ENCODE measurements at places on chromosomes 13 and 19. TPM values are rescaled to one million over a fixed set of nuclear protein-coding genes. Genes with fewer than 3 reads are reported as not detected.

IGSF23 gene
- 0.53 TPM for total RNA-seq

SYCN gene
- not detected for total RNA-seq

FAAP24 gene
- total RNA-seq: 13.4 TPM

GSX1 gene
- not detected for total RNA-seq

NPAS1 gene
- 6.0 TPM for total RNA-seq

COL4A1 gene
- total RNA-seq: 96.3 TPM

CATSPERD gene
- not detected for total RNA-seq

NANOS3 gene
- total RNA-seq: 2.1 TPM

ERICH4 gene
- not detected for total RNA-seq

NLRP5 gene
- total RNA-seq: 0.07 TPM

MAST1 gene
- total RNA-seq: 1.8 TPM

MAP3K10 gene
- 12.7 TPM for total RNA-seq

GNG7 gene
- 0.08 TPM for total RNA-seq

MAG gene
- not detected for total RNA-seq

ACTL9 gene
- total RNA-seq: not detected

PCDH9 gene
- total RNA-seq: 5.1 TPM

OR7C1 gene
- total RNA-seq: not detected

NXNL1 gene
- not detected for total RNA-seq

ZNF699 gene
- total RNA-seq: 1.0 TPM

ZNF443 gene
- 0.87 TPM for total RNA-seq

ZNF548 gene
- total RNA-seq: 3.7 TPM

COL5A3 gene
- 2.6 TPM for total RNA-seq

KLK1 gene
- 0.28 TPM for total RNA-seq

LIM2 gene
- not detected for total RNA-seq

SH2D3A gene
- 19.9 TPM for total RNA-seq

BST2 gene
- total RNA-seq: 0.12 TPM

ADGRE1 gene
- total RNA-seq: 4.7 TPM

SLC1A6 gene
- not detected for total RNA-seq

GPR18 gene
- not detected for total RNA-seq

SIGLECL1 gene
- total RNA-seq: not detected

NOVA2 gene
- total RNA-seq: 1.3 TPM

DENND1C gene
- 0.22 TPM for total RNA-seq

FAM216B gene
- not detected for total RNA-seq

HMG20B gene
- 61.1 TPM for total RNA-seq

OR7A5 gene
- total RNA-seq: not detected

ZNF610 gene
- not detected for total RNA-seq

ZNF100 gene
- total RNA-seq: not detected

UPK1A gene
- 1.0 TPM for total RNA-seq

ZNF667 gene
- total RNA-seq: not detected

ZIM2 gene
- total RNA-seq: not detected

TNFRSF19 gene
- total RNA-seq: 2.9 TPM

All from A549 treated with AZD2906 at 1 μM for 4 hours (cell line).